ENCODE measurements at places on chromosomes 3 and 15.

- no peak for DNase-seq
Observed at GRCh38 chr15:99963096-99963825, 230.0 kb upstream of the LYSMD4 start.

- DNase-seq: peak; percentile 30
Observed at GRCh38 chr3:69866988-69867720, 127.9 kb downstream of the MITF start.

DNA sequence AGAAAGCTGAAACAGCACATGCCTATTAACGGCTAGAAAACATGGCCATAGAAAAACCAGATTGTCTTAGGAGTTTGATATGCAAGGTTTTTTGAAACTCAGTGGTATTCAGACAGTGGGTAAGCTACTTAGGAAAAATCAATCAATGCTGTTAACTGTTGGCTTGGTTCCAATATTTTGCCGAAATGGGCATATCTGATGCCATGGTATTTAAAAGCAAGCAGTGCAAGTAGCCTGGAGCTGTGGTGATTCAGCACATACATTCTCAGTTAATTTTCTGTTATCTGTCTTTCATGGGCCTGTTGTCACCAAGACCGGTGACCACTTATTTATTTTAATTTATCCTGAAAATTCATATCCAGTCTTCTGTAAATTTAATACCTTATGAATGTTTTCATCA lies 17.3 kb upstream of the SUCNR1 start:
- DNase-seq: no peak

DNA sequence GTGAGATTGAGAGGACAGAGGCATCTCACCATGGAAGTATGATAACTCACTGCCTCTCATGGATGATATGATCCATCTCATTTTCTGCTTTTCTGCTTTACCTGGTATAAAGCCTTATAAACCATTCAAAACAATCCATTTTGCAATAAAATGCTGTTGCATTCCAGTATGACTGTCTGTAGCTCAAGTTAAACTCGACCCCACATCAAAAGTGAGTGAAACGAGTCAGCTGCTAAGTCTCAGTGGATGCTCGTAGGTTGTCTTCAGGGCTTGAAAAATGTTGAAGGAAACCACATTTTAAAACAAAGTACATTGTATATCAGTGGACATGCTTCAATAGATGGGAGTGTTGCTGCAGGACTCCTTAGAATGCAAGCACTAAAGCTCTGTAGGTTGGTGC lies 839.0 kb downstream of the TUSC7 start:
- no peak for DNase-seq

- peak; percentile 60 for DNase-seq
Observed at GRCh38 chr3:153595186-153595815, 433.3 kb downstream of the RAP2B start.

DNA sequence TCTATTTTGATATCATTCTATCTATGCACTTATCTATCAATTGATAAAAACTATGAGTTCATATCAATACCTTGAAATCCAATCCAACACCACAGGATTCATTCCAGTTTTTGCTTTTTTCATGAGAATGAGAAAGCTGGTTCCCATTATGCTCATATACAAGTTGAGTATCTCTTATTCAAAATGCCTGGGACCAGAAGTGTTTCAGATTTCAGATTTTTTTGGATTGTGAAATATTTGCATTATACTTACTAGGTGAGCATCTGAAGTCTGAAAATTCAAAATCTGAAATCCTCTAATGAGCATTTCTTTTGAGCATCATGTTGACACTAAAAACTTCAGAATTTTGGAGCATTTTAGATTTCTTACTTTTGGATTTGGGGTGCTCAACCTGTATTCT lies 67.8 kb upstream of the DCBLD2 start:
- no peak for DNase-seq

GRCh38 chr15:88759872-88760271 lies 43.4 kb upstream of the ACAN start:
- no peak for DNase-seq

DNA sequence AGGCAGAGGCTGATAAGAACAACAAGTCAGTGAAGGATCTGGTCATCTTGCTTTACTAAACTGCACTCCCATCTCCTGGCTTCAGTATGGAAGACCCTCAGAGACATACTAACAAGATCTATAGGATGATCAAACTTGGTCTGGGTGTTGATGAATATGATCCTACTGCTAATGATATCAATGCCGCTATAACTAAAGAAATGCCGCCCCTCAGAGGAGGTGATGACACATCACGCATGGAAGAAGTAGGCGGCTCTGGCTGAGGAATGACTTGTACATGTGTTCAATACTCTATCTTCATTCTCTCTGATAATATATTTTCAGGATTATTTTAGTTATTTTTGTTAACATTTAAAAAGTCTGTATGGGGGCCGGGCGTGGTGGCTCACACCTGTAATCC lies 17.5 kb upstream of the EIF2B5 start:
- DNase-seq: no peak

DNA sequence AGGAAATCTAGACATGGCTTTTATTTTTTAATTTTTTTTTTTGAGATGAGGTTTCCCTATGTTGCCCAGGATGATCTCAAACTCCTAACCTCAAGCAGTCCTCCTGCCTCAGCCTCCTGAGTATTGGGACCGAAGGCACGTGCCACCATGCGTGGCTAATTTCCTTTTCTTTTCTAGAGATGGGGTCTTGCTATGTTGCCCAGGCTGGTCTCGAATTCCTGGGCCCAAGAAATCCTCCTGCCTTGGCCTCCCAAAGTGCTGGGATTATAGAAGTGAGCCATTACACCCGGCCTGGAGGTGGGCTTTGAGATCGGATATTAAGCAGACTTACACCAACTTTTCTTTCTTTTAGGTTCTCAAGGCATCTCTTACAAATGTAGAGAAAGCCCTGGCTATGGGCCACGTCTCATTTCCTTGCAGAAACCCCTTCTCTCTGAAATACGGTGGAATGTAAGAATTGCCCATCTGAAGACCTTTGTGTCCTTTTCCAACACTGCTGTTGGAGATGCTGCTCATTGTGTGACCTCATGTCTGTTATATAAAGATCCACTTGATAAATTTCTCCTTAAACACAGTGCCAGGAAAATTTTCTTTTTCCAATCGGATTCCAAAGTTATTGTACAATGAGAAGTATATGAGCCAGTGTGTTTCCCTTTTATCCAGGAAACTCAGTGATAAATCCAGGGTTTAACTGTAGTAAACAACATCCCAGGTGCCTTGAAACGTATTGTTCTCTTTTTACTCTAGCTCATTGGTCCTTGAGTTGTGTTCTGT lies 36.8 kb upstream of the CFAP161 start:
- no peak for DNase-seq

GRCh38 chr3:71778353-71778752 lies 6.6 kb downstream of the PROK2 start:
- DNase-seq: no peak

- no peak for DNase-seq
Observed at GRCh38 chr15:34334672-34335071, 2.9 kb downstream of the SLC12A6 start.

DNA sequence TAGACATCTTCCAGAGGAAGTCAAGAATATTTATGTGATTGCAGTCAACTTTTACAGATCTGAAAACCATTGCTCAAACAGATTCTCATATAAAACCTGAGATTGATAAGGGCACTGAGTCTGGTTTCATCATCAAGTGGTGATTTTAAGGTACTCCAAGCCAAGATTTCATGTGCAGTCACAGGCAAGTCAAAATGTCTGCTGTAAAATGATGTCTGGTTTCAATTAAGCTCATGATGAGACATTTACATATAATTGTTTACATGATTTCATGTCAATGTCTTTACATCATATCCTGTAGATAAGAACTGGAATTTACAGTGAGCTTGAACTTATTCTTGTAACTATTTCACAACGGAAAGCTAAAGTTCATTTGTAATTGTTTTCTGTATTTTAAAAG lies 1215.5 kb downstream of the ROBO2 start:
- no peak for DNase-seq

DNA sequence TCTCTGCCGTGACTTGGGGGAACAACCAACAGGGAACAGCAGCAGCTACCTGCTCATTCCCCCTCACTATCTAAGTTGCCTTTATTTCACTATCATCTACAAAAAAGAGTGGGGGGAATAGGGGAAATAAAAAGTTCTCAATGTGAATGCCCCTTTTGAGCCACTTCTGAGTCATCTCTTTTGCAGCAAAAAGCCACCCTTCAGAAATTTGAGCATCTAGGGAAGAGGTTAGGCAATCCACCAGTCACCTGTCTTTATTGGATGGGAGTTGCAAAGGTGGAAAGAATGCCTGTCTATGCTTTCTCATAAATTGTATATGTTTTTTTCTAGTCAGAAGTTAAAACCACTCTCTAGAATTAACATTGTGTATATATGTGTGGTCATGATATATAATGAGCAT lies 41.1 kb downstream of the GPD1L start:
- DNase-seq: no peak

DNA sequence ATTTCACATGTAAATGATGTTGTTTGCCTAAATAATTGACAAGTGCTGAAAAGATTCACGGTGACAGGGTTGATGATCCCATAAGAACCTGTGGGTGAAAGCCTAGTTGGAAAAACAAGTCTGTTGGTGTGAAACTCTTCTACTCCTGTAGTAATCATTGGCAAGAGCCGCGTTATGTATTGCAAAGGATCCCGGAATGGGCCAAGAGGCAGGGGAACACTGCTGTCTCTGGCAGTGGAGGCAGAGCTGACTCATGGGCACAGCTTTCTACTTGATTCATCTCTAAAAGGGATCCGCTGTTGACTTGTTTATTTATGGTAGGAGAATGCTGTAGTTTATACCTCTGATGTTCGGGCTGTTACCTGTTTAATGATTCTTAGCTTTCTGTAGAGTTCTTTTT lies 63.1 kb downstream of the MAP6D1 start:
- DNase-seq: no peak

DNA sequence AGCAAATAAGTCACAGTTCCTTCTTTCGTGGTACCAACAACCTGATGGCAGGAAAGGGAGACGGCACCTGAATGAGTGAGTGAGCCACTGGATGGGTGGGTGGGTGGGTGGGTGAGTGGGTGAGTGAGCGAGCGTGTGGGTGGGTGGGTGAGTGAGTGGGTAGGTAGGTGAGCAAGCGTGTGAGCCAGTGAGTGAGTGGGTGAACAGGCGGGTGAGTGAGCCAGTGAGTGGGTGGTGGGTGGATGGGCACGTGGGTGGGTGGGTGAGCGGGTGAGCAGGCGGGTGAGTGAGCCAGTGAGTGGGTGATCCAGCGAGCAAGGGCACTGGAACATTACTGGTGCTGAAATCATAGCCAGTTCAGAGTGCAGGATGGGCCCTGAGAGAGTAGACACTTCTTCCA lies 152.8 kb downstream of the MEGF11 start:
- DNase-seq: no peak

DNA sequence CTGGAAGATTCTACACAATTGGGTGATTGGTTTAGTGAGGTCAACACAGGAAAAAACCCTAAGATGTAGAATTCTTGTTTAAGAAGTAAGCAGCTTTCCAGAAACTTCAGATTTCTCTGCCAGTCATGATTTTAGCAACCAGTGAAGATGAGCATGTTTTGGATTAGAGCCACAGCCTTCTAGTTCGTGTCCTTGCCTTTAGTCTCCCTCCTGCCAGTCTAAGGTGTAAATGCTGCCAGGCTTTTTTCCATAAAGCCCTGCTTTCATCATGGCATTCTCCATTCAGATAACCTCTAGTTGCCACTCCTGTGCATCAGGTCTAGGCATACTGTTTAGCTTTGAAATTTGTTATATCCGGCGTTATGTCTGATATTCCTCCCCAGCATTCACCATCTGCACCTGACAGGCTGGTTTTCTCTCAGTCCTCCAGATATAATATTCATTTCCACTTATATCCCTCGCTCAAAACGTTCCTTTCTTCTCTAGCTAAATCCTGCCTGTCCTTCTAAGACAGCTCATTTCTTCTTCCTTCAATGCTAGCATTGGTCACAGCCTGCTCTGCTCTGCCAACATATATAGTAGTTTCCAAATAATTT lies 37.4 kb downstream of the SYN2 start:
- no peak for DNase-seq

- DNase-seq: peak; percentile 80
Observed at GRCh38 chr15:51401872-51402517, 60.5 kb downstream of the GLDN start.

DNA sequence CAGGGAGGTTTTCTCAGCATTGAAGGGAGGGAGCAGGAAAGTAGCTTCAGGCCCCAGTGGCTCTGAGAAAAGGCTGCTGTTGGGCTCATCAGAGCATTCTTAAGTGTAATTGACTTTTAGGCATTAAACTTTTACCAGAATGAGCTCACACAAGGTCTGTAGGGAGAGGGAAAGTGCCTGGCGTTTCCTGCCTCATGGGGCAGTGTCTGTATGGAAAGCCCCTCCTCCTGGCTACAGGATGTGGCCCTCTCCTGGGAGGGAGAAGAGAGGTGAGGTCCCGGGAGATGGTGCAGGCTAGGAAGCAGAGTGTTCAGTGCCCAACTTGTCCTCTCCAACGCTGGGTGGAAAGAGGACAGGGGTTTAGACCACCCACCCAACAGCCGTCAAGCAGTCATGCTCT lies 21.3 kb upstream of the SCN10A start:
- peak; percentile 61 for DNase-seq

- peak; percentile 75 for DNase-seq
Observed at GRCh38 chr3:45553469-45553974, 41.0 kb upstream of the LIMD1 start.

- no peak for DNase-seq
Observed at GRCh38 chr15:42314818-42315217, 41.6 kb upstream of the TMEM87A start.

GRCh38 chr3:111812701-111813100 lies 46.4 kb upstream of the PHLDB2 start:
- no peak for DNase-seq

GRCh38 chr3:176147251-176147650 lies 1050.0 kb downstream of the TBL1XR1 start:
- no peak for DNase-seq

DNA sequence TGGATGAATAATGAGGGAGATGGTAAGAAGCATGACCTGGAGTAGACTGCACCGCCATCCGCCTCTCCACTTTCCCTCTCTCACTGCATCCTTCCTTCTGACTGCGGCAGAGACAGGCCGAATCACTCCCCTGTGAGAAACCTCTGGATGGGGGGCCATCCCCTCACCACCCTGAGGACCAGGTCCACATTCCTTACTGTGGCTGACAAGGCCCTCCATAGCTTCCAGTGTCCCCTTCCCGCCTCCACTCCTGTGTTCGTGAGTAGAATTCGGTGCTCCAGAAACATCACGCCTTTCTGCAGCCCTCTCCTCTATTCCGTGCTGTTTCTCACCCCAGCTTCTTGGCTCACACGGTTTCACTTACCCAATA lies 2.8 kb downstream of the PIGZ start:
- DNase-seq: no peak

GRCh38 chr3:168648321-168648720 lies 552.6 kb upstream of the GOLIM4 start:
- no peak for DNase-seq

Data from mesendoderm (in vitro differentiated cells).